ENCODE measurements at places on chromosomes 5 and 9.

GRCh38 chr9:109923806-109924205, 143.8 kb downstream of the PALM2AKAP2 start:
- DNase-seq, result no peak

DNA sequence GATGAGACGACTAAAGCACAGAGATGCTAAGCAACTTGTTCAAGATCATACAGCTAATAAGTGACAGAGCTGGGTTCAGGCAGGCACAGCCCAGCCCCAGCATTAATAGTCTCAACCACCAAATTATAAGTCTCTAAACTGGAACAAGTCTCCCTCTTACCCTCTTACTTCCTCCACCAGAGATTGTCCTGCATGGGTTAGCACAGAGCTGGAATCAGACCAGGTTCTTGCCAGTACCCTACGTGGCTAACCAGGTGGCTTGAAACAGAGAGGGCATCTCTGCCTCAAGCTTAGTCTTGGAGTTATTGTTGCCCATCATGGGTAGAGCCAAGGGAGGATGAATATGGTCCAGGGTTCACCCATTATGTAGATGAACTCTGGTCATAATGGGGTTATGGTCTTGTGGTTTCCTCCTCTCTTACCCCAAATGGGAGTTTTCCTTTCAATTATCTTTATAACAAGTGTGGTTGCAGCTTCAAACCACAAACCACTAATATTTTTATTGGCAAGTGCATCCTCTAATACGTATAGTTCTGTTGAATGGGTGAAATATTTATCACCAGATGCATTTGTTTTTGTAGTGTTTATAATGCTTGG, 8.3 kb upstream of the XPA start:
- no peak for DNase-seq

DNA sequence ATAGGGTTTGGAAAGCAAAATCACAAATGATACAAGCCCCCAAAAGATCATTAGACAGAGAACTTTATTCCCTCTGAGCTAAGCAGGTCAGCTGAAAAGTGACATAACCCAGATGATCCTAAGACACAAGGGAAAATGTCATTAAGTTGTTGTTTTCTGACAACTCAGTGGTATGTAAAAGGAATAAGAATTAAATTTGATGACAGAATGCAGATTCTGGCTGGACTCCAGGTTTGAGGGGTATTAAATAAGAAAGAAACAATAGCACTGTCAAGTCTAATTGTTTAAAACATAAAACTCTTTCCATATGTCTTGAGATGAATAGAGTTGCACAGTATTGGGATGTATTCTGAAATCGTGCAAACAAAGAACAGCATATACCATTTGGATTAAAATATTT, 429.9 kb downstream of the CAAP1 start:
- DNase-seq, result no peak

- no peak for DNase-seq
These were observed 131.0 kb downstream of the NSG2 start for GRCh38 chr5:174176511-174176910.

DNA sequence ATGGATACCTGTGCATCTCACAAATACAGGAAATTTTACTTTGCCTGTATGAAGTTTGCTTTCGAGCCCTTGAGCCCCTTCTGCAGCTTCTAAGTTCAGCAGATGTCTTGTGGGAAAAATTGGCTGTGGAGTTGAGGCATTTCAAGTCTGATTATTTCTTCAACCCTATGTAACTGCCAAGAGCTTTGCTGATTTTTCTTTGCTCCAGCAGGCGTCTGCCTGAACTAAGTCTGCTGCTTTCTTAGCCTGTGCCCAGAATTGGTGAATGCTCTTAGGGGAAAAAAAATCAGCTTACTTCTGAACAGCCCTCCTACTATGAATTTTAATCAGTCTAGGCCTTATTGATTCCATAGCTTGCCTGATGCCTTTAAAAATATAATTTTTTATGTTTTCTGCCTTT, 41.2 kb downstream of the RIC1 start:
- no peak for DNase-seq

All from RKO (cell line).